ENCODE measurements at places on chromosomes 6 and 20. TPM values are rescaled to one million over a fixed set of nuclear protein-coding genes. Genes with fewer than 3 reads are reported as not detected.

DNA sequence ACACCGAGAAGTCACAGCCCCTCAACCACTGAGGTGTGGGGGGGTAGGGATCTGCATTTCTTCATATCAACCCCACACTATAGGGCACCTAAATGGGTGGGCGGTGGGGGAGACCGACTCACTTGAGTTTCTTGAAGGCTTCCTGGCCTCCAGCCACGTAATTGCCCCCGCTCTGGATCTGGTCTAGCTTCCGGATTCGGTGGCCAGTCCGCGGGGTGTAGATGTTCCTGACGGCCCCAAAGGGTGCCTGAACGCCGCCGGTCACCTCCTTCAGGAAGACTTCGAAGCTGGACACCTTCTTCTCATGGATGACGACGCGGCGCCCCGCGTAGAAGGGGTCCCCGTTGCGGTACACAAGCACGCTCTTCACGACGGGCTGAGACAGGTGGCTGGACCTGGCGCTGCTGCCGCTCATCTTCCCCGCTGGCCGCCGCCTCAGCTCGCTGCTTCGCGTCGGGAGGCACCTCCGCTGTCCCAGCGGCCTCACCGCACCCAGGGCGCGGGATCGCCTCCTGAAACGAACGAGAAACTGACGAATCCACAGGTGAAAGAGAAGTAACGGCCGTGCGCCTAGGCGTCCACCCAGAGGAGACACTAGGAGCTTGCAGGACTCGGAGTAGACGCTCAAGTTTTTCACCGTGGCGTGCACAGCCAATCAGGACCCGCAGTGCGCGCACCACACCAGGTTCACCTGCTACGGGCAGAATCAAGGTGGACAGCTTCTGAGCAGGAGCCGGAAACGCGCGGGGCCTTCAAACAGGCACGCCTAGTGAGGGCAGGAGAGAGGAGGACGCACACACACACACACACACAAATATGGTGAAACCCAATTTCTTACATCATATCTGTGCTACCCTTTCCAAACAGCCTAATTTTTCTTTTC, at the start of gene DCDC2:
Gene DCDC2, minus strand, starts transcription at position 724 of the 883 bp plus-strand sequence. Its CDS starts 309 bp downstream, at position 415.
- DNase-seq: no peak

- no peak for DNase-seq
Measured at GRCh38 chr6:33686981-33687975, 24.2 kb downstream of the UQCC2 start.

GRCh38 chr6:40822619-40823018, 216.4 kb downstream of the UNC5CL start:
- DNase-seq: no peak

- DNase-seq: no peak
Measured at GRCh38 chr6:22147921-22148776, 148.7 kb downstream of the PRL start.

DNA sequence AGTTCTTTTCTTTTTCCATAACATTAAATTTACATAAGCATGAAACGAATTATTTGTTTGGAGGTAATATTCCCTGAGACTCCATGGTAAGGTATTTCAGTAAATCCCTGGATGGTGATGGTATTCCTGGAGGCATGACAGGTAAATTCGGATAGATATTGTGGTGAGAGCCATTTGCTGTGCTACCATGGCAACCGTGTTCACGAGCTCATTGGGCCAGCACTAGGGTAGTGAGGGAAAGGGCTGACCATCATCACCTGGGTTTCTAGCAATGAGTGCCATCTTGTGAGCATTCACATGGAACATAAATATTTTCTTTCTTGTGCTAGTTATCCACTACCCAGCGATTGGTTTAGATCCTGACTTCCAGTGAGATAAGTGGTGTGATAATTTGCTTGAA, 51.9 kb upstream of the GNRH2 start:
- no peak for DNase-seq

- DNase-seq: no peak
Measured at GRCh38 chr6:55756531-55757031, 118.8 kb downstream of the BMP5 start.

DNA sequence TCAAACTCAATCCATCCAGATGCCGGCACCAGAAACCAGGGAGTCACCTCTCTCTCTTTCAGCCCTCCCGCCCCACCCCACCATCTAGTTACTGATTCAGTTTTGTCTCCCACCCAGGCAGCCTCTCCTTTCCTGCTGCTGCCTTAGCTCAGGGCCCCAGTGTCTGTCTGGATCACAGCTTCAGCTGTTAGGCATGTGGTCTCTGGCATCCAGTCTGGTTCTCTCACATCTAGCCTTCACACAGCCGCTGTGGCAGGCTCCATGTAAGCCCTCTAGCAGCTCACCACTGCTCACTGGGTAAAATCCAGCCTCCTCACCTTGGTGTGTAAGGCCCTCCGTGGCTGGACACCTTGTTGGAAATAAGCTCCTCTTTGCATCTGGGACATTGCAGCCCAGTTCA, 21.3 kb downstream of the AARS2 start:
- no peak for DNase-seq

GRCh38 chr20:59214073-59214472, 50.5 kb downstream of the ZNF831 start:
- DNase-seq: no peak

- DNase-seq: no peak
Measured at GRCh38 chr20:11652128-11652527, 265.6 kb upstream of the BTBD3 start.

DNA sequence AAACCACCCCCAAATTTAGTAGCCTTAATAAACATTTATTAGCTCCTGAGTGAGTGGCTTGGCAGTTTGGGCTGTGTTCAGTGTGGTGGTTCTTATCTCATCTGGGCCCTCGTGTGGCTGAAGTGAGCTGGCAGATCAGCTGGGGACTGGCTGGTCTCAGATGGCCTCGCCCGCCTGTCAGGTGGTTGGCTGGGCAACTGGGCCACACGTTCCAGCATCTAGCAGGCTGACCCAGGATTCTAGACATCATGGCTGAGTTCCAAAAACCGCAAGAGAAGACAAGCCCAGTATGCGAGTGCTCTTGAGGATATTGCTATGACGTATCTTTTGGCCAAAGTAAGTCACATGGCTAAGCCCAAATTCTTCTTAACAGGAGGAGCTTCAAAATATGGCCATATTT, 28.9 kb downstream of the EIF2S2 start:
- no peak for DNase-seq

- no peak for DNase-seq
Measured at GRCh38 chr6:90384720-90385119, 88.1 kb upstream of the BACH2 start.

DNA sequence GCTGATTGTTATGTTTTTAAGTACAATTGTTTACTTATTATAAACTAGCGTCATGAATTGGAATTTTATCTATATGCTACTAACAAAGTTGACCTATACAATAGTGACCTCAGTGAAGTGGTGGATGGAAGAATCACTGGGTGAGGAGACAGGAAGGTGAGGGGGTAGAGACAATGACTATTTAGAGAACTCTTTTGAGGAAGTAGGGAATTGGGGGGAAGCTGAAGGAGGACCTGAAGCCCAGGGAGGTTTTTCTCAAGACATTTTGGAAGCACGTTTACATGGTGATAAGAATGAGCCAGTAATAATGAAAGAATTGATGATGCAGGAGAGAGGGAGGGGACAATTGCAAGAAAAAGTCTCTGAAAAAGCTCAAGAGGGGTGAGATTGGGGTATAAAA, 96.4 kb downstream of the RPS12 start:
- no peak for DNase-seq

DNA sequence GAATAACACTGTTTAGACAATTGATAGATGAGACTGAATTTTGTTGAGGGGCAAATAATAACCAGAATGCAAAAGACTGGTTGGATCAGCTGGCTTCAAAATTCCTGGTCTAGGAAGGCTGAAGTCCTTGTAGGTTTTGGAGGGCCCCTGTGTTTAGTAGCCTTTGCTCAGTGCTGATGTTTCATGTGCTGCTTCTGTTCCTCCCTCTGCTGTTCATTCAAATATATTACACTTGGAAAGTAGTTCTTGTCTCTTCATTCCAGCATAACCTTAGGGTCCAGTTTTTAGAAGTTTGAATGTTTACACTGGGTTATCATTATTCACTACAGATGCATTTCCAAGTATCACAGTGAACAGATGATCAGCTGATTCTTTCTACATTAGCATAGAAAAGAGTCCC, 72.5 kb downstream of the FLRT3 start:
- no peak for DNase-seq

- no peak for DNase-seq
Measured at GRCh38 chr6:110661414-110661813, 153.9 kb downstream of the CDK19 start.

- DNase-seq: no peak
Measured at GRCh38 chr20:32908334-32909292, 49.9 kb downstream of the EFCAB8 start.

GRCh38 chr20:62304331-62305148, 1.7 kb downstream of the ADRM1 start:
- DNase-seq: no peak

GRCh38 chr20:22686097-22686496, 101.7 kb upstream of the FOXA2 start:
- no peak for DNase-seq

DNA sequence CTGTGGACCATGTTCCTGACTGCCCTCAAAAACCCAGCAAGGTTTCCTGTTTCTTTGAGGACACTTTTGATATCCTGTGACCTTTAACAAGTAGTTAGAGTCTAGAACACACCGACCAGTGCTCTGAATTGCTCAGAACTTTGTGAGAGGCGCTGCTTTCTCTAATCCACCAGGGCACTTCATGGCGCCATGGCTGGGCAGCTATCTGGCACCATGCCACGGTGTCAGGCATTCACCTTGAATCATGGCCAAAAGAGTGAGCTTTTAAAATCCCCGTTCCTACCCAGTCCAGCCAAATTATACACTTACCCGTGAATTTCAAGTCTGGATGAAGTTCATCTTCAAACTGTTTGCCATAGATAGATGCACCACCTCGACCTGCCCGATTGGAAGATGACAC, 17.0 kb upstream of the CPNE5 start:
- no peak for DNase-seq

DNA sequence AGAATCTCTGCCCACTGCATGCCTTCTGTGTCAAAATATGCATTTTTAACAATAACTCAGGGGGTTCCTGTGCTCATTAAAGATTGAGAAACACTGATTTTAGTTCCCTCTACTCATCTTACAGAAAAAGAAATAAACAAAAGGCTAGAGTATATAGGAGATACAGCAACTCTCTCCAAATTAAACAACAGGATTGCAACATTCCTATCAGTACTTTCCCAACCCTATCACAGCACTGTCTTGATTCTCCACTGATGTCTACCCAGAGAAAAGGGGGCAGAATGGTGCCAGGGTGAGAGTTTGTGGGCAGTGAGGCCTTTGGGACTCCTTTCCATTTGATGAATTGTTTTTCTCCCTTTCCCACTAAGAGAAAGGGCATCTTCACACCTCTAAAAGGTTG, 4.7 kb downstream of the OTOR start:
- DNase-seq: no peak

GRCh38 chr6:43900916-43901732, 131.1 kb downstream of the VEGFA start:
- DNase-seq: no peak

DNA sequence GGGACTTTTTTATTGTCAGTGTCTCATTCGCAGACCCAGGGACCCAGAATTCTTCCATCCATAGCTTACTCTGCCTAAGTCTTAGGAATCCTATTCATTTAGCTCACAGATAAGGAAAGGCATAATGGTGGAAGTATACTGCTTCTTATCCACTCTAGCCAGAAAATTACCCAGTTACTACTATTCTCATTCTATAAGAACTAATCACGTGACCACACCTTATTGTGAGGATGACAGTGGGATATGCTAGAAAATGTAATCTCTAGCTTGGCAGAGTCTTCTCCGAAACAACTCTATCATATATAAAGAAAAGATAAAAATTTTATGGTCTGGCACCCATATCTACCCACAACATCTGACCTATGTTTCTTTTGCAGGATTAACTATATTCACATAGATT, 21.2 kb downstream of the TFAP2D start:
- DNase-seq: no peak

DNA sequence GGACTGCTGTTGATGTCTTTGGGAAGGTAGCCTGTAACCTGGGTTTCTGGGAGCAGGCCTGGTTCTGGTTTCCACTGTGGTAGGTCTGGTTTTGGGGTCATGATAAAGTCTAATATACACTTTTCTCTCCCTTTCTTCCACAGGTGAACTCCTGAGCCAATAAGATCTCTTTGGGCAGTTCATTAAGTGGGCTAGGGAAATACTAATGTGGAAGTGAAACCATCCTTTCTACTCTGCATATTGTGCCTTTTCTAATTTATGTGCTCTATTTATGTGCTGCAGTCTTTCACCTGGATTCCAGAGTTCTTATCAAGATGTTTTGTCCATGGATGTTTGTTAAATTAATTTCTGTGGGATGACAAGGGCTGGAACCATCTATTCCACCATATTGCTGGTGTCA, 165.7 kb upstream of the PTPRK start:
- DNase-seq: no peak

DNA sequence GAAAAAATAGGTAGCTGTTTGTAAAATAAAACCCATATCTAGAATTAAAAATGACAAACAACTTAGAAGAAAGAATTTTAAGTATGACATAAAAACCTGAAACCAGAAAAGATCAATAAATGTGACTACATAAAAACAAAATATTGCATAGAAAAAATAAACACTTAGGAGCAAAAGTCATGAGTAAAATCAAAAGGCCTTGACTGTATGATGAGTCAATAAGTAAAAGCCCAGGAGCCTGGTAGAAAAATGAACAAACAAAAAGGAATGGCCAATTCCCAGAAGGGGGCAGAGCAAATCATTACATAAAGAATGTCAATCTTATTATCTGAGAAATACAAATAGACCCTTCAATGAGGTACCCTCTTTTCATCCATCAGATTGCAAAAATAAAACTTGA, 20.7 kb upstream of the ENPP1 start:
- no peak for DNase-seq

DNA sequence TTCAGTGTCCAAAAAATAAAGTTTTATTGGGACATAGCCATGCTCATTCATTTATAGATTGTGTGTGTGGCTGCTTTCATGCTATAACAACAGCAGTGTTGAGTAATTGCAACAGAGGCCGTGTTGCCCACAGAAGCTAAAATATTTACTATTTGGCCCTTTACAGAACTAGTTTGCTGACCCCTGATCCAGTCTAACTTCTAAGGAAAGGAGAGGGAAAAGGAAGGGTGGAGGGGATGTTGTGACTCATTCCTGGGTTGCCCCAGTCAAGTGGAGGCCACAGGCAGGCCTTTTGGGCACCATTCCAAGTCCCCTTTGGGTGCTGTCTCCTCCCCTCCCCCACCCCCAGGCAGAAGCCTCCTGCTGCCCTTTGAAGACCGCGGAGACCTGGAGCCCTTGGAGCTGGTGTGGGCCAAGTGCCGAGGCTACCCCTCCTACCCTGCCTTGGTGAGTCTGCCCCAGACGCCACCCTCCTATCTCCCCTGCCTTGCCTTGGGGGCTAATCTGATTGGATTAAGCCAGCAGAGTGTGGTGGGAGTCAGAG, 28.4 kb downstream of the BRPF3 start:
- no peak for DNase-seq

GRCh38 chr20:3461211-3461771, 9.5 kb upstream of the ATRN start:
- no peak for DNase-seq

GRCh38 chr6:83921315-83921714, 61.8 kb downstream of the CYB5R4 start:
- DNase-seq: no peak

GRCh38 chr6:145886228-145886956, 71.8 kb upstream of the FBXO30 start:
- DNase-seq: no peak

The AHI1 gene
- 41.6 TPM for total RNA-seq

The CLVS2 gene
- total RNA-seq: 0.11 TPM

The DNMT3B gene
- total RNA-seq: 7.5 TPM

The PLCB4 gene
- total RNA-seq: 14.0 TPM

The PTCRA gene
- not detected for total RNA-seq

The SUMO4 gene
- 3.4 TPM for total RNA-seq

The RALGAPA2 gene
- 27.5 TPM for total RNA-seq

The BIRC7 gene
- 0.36 TPM for total RNA-seq

The KIAA0408 gene
- total RNA-seq: 0.25 TPM

The SMOC2 gene
- 4.8 TPM for total RNA-seq
